ENCODE measurements at places on chromosomes 7 and 10.

GRCh38 chr10:16297069-16297468 is 139.7 kb upstream of the PTER start:
- no peak for DNase-seq

- DNase-seq, result no peak
Observed at GRCh38 chr10:86727470-86727869, 28.9 kb upstream of the BMPR1A start.

GRCh38 chr7:26397796-26398426 is 106.2 kb downstream of the SNX10 start:
- DNase-seq, result peak; percentile 68

DNA sequence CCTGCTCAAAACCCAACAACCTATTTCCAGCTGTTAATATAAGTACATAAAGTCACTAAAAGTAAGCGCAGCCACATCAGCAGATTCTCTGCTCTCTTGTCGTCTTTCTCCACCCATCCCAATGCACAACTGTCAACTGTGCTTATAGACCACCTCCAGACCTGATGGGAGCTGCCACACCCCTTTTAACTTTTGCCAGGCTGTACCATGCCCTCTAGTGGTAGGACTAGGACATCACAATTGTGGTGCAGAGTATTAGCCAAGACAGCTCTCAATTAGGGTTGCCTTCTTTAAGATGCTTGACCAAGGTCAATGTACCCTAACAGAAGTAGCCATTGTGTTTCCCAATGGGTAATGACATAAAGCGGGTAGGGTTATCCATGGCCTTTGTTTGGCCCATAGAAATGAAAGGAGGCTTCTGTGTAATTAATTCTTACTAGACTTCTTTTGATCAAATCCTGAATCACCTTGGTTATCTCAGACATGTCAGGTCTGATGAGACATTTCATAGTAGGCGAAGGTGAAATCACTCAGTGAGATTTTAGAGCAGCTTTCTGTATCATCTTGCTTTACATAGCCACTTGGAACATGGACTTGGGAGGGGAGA is 68.1 kb downstream of the SCRN1 start:
- DNase-seq, result peak; percentile 43

GRCh38 chr10:52454491-52454890 is 140.4 kb downstream of the DKK1 start:
- DNase-seq, result no peak

GRCh38 chr10:124211921-124212320 is 118.5 kb upstream of the CHST15 start:
- no peak for DNase-seq

GRCh38 chr7:92840316-92840715 is 3.9 kb upstream of the CDK6 start:
- no peak for DNase-seq
